ENCODE measurements at places on chromosomes 1 and 21.
A peak's percentile ranks its signal among the peaks of the same experiment; 100 is the strongest.

- no peak for DNase-seq
Measured at GRCh38 chr1:155127967-155128754, 485 bp downstream of the EFNA1 start.

DNA sequence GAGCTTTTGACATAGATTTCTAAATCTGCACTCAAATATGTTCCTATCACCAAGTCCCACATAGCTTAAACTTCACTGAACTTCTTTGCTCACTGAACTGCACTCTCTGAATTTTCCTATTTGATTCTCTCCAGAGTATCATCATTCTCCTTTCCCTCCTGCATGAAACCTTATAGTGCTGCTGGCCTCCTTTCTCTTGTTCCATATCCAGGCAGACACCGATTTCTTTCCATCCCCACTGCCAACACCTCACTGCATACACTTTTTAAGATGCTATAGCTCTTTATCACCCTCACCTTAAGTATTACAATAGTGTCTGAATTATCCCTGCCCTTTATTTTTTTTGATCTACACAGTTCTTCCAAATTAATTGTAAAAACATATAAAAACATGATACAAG is 3.1 kb upstream of the TRIM45 start:
- DNase-seq: no peak

DNA sequence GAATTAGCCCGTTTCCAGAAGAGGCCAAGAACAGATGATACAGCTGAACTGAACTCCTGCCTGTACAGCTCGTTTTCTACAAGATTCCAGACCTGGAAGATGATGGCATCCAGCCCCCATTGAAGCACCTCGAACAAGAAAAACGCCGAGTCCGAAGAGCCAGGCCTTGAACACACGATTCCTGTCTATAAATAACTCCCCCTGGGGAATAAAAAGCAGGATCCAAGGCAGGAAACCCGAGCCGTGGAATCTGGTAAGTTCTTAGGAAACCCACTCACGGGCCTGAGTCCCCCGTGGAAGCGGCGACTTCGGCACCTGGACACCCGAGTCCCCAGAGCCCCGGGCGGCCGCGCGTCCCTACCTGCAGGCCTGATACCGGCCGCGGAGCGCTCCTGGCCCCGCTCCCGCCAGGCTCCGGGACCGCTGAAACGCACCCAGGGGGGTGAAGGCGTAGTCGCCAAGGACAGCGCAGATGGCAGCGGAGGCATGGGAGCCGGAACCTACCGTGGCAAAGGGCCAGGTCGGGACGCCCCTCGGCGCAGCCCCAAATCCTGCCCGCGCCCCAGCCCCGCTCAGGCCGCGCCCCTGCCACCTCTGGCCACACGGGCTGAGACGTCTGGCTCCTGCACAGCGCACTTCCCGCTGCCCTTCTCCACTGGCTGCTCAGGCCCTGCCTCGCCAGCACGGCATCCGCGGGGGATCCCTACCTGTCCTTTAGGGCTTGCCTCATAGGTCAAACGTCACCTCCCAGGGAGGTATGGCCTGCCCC is 14.0 kb upstream of the HLCS start:
- no peak for DNase-seq

GRCh38 chr1:57088653-57089052 is 122.8 kb upstream of the C8B start:
- no peak for DNase-seq

GRCh38 chr1:119676571-119677206 is 28.6 kb upstream of the ZNF697 start:
- DNase-seq: peak; percentile 82

- DNase-seq: no peak
Measured at GRCh38 chr1:218538341-218538740, 193.2 kb downstream of the TGFB2 start.

DNA sequence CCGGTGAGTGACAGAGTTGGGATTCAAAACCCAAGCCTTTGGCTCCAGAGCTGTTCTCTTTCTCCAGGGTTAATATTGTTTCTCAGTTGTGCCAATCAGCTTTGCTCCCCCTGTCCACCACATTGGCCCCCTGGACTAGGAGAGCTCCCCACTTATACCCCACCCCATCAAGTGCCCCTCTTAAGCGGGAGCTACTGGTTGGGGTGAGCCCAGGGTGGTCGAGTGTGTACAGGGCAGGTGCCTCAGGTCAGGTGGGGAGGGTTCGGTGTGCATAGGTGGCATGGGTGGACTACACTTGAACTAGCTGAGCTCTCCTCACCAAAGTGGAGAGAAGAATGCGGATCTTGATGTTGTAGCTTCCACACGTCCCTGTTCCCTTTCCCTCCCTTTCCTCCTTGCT is 14.2 kb downstream of the KCNA2 start:
- no peak for DNase-seq

DNA sequence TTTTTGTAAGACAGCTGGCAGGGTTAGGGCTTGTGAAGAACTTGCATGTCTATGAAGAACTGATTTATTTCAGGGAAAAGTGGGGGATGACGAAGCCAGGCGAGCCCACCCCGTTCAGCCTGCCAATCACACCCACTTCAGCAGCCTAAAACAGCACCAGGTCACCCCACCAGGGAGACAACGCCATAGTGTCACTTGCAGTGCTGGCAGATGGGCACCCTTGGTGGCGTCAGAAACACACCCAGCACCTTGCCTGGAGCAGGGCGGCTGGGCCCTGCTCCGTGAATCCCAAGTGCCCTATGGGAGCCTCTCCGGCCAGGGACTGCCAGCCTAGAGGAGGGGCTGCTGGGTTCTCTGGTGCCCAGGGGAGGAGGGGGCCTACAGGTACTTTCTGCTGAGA is 5.0 kb upstream of the NADK start:
- DNase-seq: no peak

DNA sequence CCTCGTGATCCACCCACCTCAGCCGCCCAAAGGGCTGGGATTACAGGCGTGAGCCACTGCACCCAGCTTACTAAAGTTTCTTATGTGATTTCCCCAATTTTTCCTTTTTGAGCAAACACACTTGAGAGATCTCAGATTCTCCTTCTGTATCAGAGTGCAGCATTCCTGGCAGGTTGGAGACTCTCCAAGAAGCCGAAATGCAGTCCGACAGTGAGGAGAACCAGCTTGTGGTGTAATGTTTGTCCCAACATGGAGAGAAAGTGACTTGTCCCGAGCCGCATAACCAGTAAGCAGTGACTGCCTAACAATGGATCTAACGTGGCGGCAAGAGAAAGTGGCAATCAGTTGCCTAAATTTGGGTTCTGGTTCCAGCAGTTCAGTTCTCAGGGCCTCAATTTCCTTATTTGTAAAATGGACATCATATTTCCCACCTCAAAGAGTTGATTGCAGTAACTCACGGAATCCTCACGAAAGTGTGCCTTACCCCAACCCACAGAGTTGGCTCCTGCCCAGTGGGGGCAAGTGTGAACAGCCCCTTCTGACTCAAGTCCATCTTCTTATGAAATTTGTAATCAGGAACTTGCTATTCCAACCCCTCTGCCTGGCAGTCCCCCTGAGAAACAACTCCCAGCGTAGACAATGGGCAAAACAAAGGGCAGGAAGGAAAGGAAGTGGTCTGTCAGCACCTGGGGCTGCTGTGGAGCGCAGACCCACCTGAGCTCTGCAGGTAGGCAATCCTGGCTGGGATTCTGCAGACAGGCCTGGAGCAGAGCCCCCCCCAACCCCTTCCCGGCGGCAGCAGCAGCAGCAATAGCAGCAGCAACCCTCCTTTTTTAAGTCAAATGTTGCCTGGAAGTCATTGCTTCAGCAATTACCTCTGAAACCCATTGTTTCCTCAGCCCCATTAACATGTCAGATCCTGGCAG is 223.6 kb upstream of the POU3F1 start:
- DNase-seq: no peak

DNA sequence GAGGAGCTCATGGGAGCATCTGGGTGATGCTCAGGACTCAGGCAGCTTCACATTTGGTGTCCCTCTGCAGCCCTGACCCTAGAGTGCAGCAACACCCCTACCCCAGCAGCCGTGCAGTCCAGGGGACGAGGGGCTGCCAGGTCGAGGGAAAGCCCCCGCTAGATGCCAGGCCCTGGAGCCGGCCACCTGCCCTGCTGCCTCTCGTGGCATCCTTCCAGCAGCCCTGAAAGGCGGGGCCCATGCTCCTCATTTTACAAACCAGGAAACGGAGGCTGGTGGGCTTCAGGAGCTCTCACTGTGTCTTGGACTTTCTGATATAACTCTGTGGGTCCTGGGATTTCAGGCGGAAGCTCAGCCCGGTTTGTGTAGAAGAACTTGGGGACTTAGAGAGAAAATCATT is 120.5 kb upstream of the WNT4 start:
- DNase-seq: no peak

Data from posterior vena cava (tissue), 2 donors.